ENCODE measurements at places on chromosomes 16 and 17.

GRCh38 chr17:43175213-43176118 is 4.5 kb downstream of the NBR1 start:
- DNase-seq: no peak

DNA sequence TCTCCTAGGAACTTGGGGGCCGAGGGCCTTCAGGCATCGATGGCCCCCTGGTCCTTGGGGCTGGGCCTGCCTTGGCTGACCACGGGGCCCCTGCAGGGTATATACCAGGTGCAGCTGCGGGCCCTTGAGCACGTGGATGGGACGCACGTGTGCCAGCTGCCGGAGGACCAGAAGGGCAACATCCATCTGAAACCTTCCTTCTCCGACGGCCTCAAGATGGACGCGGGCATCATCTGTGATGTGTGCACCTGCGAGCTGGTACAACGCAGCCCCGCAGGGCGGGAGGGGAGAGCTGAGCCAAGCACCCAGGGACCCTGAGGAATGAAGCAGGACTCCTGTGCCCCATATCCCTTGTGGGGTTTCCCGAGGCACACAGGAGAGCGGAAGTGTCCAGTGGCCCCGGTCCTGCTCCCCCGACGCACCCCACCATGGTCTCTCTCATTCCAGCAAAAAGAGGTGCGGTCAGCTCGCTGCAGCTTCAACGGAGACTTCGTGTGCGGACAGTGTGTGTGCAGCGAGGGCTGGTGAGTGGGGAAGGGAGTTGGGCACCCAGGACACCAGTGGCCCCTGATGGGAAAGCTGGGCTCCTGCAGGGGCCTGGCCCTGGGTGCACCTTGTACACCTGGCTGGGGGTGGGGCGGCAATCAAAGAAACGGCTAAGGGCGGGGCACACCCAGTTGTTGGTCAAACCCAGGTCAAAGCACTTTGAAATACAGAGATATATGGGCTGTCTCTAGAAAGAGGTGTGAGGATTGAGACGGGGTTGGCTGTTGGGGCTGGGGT is 10.6 kb downstream of the ITGB4 start:
- DNase-seq: no peak

GRCh38 chr16:7148606-7149005 is 184.0 kb upstream of the RBFOX1 start:
- no peak for DNase-seq

DNA sequence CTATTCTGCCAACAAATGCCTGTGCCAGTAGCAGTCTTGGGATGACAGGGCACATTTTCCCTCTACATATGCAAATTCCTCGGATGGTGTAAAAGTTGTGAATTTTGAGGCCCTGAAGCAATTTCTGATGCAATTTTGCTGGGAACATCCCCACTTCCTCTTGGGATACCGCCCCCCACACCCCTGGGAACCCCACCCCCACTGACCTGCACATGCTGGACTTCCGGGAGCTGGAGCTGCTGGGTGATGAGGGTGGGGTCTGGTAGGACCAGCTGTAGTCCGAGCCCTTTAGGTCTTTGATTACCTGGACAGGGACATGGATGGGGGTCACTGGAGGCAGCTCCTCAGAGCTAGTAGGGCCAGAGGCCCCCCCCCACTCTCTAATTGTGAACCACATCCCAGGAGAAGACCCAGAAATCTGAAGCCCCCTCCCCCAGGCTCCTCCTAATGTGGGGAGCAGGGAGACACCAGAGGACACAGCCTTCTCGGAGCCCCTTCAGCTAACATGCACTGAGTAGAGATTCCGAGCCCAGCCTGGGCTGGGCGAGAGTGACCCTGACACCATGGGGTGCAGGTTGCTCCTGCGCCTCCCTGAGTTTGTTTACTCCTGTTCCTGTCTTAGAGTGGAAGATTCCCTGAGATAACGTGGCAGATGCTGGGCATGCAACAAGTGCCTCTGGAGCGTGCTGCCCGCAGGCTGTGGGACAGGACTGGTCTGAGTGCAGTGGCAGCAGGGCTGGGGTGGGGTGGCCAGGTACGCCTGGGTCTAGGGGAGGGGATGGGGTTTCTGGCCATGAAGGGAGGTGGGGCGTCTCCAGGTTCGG is 9.0 kb downstream of the MTSS2 start:
- DNase-seq: no peak

DNA sequence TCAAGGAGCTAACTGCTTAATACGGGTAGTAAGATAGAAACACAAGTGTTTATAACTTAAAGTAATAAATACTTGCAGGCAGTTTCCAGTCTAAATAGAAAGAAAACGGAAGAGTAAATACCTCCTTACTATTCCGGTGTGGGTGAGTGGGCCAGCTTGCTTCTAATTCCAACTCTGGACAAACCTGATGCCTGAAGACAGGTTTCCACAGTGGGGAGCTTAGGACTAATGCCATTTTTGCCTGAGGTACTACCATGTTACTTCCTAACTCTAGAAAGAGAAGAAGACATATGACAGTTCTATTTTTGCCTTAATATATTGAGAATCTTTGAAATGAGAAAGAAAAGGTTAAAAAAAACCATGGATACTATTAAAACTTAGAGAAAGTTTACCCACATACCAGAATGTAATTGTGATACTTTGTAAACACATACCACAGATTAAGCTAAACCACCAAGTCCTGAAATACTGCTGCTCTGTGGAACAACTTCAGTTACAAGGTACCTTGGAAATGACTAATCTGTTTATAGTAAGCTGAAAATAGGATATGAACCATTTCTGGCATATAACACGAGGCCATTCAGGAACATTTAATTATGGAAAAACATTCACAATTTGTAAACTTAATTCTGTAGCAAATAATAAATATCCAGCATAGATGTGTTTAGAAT is 70.2 kb downstream of the ZZEF1 start:
- DNase-seq: no peak

- DNase-seq: peak; percentile 52
These were observed 916 bp downstream of the PAGR1 start for GRCh38 chr16:29816694-29817441.

GRCh38 chr16:4625560-4626159 is 1.0 kb downstream of the MGRN1 start:
- no peak for DNase-seq

DNA sequence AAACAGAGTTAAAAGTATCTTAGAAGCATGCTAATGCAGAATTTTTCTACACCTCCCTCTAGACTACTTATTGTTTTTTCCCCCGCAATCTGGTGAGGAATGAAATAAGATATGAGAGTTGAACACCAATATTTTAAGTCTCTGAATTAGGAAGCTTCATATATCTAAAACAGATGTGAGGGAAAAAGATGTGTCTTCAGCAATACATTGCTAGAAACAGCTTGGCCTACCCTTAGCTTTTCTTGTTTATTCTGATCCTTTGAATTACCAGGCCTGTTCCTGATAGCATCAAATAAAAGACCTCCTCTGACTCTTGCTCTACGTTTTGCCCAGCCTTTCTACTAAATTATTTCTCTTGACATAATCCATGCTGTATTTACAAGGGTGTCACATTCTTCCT is 221.8 kb downstream of the CDH11 start:
- DNase-seq: no peak

DNA sequence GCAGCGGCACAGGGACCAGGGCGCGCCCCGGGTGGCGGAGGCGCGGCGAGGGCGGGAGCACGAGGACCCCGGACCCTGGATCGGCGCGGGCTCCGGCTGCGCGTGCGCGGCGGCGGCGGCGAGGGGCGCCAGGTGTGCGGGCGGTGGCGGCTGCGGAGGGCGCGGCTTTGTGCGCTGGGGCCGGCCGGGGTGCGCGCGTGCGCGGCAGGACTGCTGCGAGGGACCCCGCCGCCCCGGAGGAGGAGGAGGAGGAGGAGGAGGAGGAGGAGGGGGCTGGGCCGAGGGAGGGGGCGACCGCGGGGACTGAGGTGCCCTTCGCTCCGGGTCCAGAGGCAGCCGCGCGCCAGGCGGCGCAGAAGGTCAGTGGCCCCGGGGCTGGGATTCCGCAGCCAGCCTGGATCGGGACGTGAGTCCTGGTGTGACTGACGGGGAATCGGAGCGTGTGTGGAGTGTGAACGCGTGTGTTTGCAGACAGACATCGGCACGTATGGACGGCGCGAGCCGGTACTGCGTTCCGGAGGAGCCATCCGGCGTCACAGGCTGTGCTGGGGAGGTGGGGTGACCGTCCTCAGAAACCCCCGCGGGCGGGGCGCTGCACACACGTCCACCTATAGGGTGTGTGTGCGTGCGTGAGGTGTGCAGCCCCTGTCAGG is 19.5 kb upstream of the RAP1GAP2 start:
- peak; percentile 85 for DNase-seq

- no peak for DNase-seq
These were observed 17.2 kb downstream of the PRKCB start for GRCh38 chr16:23852794-23853562.

All from glutamatergic neuron (in vitro differentiated cells).